Stomach (tissue), 19 donors: ENCODE measurements at places on chromosomes 2 and 18.

GRCh38 chr18:24362757-24363156, 34.9 kb downstream of the OSBPL1A start:
- no peak for DNase-seq
- H3K27me3 ChIP-seq, result no peaks in the 10 kb centered on the region
- H3K27ac ChIP-seq, result no peak overlapping the region
- H3K36me3 ChIP-seq, result peaks cover 19% of the 10 kb centered on the region
- no peak overlapping the region for H3K4me3 ChIP-seq

DNA sequence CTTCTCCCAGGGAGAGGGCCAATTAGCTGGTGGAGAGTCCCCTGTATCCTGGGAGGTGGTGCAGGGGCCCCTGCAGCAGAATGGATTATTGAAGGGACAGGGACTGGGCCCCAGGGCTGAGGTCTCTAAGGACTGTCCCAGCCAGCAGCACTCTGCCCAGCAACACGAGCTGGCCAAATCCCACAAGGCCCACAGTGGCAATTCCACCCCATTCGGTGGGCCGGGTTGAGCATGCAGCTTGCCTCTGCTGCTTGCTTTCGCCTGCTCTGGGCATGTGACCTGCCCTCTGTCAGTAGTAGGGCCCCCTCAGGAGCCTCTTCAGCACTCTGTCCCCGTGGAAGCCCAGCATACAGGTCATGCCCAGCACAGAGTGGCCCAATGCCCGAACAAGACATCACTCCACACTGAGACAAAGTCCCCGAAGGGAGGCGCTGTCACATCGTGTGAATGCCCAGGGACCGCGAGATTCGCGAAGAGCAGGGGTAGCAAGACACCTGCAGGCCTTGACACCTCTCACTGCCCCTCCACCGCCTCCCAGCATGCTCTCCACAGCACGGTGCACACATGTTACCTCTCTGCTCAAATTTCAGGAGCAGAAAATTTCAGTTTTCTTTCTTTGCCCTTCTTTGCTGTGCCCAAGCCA, 65.4 kb downstream of the CRACDL start:
- peak overlapping the region; percentile 94 for H3K27ac ChIP-seq
- peaks cover 20% of the 10 kb centered on the region for H3K4me1 ChIP-seq
- no peak overlapping the region for H3K4me3 ChIP-seq
- no peaks in the 10 kb centered on the region for H3K27me3 ChIP-seq
- H3K36me3 ChIP-seq, result no peaks in the 10 kb centered on the region

GRCh38 chr2:190879474-190880377, 895 bp upstream of the GLS start:
- peak overlapping the region; percentile 88 for H3K4me3 ChIP-seq
- DNase-seq, result no peak
- no peaks in the 10 kb centered on the region for H3K27me3 ChIP-seq

GRCh38 chr2:235803028-235803427, 309.2 kb downstream of the AGAP1 start:
- no peaks in the 10 kb centered on the region for H3K27me3 ChIP-seq
- no peak for DNase-seq
- H3K27ac ChIP-seq, result no peak overlapping the region
- no peaks in the 10 kb centered on the region for H3K4me1 ChIP-seq
- H3K4me3 ChIP-seq, result no peak overlapping the region
- H3K36me3 ChIP-seq, result peaks cover 65% of the 10 kb centered on the region

- no peaks in the 10 kb centered on the region for H3K4me1 ChIP-seq
- H3K27me3 ChIP-seq, result no peaks in the 10 kb centered on the region
- no peak overlapping the region for H3K27ac ChIP-seq
- no peak overlapping the region for H3K4me3 ChIP-seq
- no peak for DNase-seq
These were observed 96.6 kb downstream of the PIEZO2 start for GRCh38 chr18:11052800-11053199.

DNA sequence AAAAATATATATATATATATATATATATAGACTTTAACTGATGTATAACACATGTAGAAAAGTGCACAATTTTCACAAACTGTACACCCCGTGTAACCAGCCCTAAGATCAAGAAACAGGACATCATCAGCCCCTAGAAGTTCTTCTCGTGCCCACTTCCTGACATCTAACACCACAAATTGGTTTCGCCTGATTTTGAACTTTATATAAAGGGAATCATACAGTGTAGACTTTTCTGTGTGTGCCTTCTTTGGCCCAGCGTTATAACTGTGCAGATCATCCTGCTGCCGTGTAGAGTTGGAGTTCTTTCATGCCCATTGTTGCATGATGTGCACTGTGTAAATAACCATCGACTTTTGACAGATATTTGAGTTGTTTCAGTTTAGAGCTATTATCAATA, 41.0 kb downstream of the SMAD7 start:
- H3K27me3 ChIP-seq, result no peaks in the 10 kb centered on the region
- DNase-seq, result no peak
- H3K4me3 ChIP-seq, result no peak overlapping the region
- no peaks in the 10 kb centered on the region for H3K36me3 ChIP-seq

DNA sequence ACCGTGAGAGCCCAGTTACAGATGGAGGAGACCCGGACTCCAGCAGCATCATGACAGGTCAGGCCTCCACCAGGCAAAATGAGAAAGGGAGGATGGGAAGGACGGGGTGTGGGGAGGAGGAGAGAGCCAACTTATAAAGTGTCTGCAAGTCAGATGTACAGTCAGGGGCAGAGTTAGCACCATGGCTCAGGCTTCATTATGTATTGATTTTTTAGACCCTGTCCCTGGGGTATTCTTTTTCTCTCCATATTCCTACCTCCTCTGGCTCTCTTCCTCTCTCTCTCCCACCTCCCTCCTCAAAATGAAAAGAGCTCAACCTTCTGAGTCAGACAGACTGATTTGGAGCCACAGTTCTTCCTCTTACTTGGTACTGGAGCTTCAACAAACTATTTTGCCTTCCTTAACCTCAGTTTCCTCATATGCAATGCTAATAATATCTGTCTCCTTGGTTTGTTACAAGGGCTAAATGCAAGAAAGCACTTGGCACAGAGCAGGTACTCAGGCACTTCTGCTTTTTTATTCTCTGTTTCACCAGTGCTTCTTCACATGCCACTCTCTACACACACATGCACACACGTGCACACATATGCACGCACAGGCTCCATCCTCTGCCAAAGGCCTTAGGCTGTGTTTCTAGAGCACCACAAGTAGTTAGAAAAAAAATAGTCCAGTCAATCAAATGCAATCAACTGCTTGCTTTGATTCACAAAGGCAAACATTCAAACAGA, 92.3 kb upstream of the PKDCC start:
- H3K4me3 ChIP-seq, result no peak overlapping the region
- no peaks in the 10 kb centered on the region for H3K36me3 ChIP-seq
- H3K27me3 ChIP-seq, result no peaks in the 10 kb centered on the region
- no peak overlapping the region for H3K27ac ChIP-seq
